ENCODE measurements at places on chromosomes 16 and 17. TPM values are rescaled to one million over a fixed set of nuclear protein-coding genes. Genes with fewer than 3 reads are reported as not detected.

GRCh38 chr17:27631411-27631760 is 398 bp downstream of the LGALS9 start:
- DNase-seq, result peak; percentile 18

- DNase-seq, result no peak
Measured at GRCh38 chr16:17389384-17389783, 81.4 kb downstream of the XYLT1 start.

DNA sequence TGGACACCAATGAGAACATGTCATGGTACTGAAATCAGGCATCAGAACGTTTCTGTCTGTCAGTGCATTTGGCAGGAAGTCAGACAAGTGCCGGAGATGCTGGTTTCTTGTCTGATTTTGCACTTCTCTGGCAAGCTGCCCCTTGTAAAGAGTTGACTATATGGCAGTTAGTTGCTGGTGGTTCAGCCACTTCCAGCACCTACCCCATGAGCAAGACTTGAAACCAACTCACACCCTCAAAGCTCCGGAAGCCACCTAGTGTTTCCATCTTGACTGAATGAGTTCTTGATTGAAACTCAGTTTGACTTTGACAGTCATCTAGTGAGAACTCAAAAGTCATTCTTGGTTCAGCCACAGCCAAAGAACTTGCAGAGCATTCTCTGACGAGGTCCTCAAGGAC is 225.1 kb downstream of the SPECC1 start:
- DNase-seq, result peak; percentile 56

- DNase-seq, result no peak
Measured at GRCh38 chr17:76567634-76568432, 17.8 kb downstream of the ST6GALNAC2 start.

GRCh38 chr16:23624092-23624491 is 17.0 kb downstream of the PALB2 start:
- DNase-seq, result no peak

GRCh38 chr16:7493133-7493532 is 160.5 kb downstream of the RBFOX1 start:
- DNase-seq, result no peak

GRCh38 chr17:27356091-27356705 is 62.3 kb downstream of the WSB1 start:
- no peak for DNase-seq

DNA sequence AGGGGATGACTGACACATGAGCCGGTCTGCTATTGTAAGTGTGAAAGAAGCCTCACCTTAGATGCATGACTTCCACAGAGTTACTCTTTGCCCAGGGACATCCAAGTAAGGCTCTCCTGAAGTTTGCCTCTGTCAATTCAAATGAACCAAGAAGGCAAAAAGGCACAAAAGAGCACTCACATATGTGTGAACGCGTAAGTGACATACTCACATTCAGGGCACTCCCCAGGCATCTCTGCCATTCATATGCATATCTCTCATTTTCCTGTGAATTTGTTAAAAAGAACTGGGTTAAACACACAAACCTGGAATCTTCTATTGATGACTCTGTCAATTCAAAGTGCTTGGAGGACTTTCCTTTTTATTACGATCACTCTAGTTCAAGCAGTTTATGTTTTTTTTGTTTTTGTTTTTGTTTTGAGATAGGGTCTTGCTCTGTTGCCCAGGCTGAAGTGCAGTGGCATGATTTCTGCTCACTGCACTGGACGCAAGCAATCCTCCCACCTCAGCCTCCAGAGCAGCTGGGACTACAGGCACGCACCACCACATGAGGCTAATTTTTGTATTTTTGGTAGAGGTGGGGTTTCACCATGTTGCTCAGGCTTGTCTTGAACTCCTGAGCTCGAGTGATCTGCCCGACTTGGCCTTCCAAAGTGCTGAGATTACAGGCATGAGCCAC is 49.4 kb downstream of the DUSP14 start:
- DNase-seq, result no peak

- DNase-seq, result no peak
Measured at GRCh38 chr17:34981538-34982241, 1.4 kb downstream of the LIG3 start.

- DNase-seq, result no peak
Measured at GRCh38 chr16:56477096-56477878, 25.9 kb downstream of the OGFOD1 start.

DNA sequence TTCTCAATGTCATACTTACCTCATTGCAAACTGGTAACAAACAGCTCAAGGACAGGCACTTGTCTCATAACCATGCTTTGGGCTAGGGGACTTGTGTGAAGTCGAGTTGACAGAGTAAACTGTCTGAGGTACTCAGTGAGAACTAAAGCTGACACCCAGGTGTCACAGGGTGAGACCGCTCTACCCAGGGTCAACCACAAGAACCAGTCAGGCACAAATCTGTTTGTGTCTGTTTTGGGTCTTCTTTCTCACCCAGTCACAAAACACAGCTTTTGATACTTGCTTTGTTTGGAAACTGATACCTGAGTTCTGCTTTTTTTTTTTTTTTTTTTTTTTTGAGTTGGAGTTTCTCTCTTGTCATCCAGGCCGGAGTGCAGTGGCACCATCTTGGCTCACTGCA is 161.1 kb downstream of the STX8 start:
- DNase-seq, result no peak

- no peak for DNase-seq
Measured at GRCh38 chr17:9676820-9677310, 31.5 kb downstream of the USP43 start.

DNA sequence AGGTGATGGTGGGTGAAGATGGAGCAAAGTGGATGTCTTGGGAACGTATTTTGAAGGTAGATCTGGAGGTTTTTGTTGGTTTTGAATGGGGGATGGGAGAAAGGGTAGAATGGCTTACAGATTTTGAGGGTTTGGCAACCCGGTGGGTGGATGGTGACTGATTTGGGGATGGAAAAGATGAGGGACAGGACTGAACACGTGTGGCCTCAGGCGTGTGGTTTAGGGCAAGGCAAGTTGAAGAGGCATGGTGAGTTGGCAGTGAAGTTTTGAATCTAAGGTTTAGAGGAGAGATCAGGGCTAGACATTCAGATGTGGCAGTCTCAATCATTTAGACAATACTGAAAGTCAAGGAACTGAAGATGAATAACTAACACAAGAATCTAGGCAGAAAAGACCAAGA is 5.0 kb upstream of the DCTPP1 start:
- no peak for DNase-seq

- DNase-seq, result no peak
Measured at GRCh38 chr17:48122665-48123045, 15.1 kb downstream of the SNX11 start.

- DNase-seq, result no peak
Measured at GRCh38 chr17:41919165-41919817, 540 bp upstream of the ACLY start.

DNA sequence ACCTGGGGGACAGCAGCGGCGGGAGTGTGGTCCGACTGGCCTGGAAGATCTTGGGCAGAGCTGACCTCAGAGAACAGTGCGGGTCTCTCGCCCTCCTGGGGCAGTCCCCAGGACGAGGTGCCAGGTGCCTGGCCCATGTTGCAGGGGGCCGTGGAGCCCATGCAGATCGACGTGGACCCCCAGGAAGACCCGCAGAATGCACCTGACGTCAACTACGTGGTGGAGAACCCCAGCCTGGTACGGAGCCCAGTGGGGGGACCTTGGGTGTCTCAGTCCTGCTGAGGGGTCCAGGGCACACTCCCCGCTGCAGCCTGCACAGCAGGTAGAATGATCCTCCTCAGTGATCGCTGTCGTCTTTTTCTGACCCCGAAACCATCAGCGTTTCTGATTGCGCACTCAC is 1.4 kb downstream of the GPS1 start:
- no peak for DNase-seq

- DNase-seq, result no peak
Measured at GRCh38 chr16:4103745-4104144, 12.5 kb downstream of the ADCY9 start.

- no peak for DNase-seq
Measured at GRCh38 chr17:58228679-58229078, 9.6 kb upstream of the MKS1 start.

DNA sequence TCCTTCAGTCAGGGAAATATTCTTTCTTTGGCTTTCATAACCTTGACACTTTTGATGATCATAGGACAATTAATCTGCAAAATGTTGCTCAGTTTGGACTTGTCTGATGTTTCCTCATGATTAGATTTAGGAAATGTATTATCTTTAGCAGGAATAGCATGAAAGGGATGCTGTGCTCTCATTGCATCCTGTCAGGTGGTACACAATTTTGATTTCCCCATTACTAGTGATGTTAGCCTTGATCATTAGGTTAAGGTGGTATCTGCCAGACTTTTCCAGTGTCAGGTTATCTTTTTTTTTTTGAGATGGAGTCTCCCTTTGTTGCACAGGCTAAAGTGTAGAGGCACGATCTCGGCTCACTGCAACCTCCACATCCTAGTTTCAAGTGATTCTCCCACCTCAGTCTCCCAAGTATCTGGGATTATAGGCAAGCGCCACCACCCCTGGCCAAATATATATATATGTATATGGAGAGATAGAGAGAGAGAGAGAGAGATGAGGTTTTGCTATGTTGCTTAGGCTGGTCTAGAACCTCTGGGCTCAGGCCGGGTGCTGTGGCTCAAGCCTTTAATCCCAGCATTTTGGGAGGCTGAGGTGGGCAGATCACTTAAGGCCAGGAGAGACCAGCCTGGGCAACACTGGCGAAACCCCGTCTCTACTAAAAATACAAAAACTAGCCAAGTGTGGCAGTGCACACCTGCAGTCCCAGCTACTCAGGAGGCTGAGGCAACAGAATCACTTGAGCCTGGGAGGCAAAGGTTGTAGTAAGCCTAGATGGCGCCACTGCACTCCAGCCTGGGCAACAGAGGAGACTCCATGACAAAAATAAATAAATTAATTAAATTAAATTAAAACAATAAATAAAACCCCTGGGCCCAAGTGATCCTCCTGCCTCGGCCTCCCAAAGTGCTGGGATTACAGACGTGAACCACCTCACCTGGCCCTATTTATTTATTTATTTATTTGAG is 15.8 kb upstream of the CAVIN1 start:
- peak; percentile 38 for DNase-seq

DNA sequence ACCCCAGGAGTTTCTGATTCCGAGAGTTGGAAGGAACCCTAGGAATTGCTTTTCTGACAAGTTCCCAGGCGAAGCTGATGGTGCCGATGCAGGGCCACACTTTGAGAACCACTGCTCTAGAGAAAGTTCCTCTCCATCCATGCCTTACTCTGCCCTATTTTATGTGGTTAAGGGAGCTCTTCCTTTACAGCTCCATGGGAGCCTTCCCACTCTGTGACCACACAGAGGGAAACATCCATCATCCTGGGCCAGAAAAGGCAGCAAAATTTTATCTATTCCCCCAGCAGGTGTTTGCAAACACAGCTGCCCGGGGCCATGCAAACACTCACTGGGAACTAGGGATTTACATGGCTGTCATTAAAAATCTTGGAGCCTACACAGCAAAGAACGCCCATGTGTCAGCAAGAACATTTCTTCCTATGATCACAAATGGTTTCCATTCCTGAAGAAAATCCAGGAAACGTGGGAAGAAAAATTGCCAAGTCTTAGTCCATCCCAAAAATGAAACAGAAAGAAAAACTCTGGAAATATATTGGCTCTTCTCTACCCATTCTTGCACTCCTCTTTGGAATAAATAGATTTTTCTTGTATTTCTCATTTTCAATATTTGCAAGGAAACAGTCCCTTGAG is 252.7 kb downstream of the PMP22 start:
- DNase-seq, result no peak

GRCh38 chr16:67394155-67395104 is 1.1 kb upstream of the TPPP3 start:
- peak; percentile 10 for DNase-seq

KRT15 gene
- polyA plus RNA-seq, result not detected

MEIOC gene
- 0.31 TPM for polyA plus RNA-seq

GPRC5B gene
- 2.4 TPM for polyA plus RNA-seq

ELMO3 gene
- not detected for polyA plus RNA-seq

ZNF287 gene
- 18.2 TPM for polyA plus RNA-seq

CA5A gene
- polyA plus RNA-seq, result not detected

CSH1 gene
- polyA plus RNA-seq, result not detected
